Caki2 (cell line): ENCODE measurements at places on chromosomes 2 and 18.

- no peak for DNase-seq
Measured at GRCh38 chr2:165064743-165065142, 109.4 kb upstream of the SLC38A11 start.

DNA sequence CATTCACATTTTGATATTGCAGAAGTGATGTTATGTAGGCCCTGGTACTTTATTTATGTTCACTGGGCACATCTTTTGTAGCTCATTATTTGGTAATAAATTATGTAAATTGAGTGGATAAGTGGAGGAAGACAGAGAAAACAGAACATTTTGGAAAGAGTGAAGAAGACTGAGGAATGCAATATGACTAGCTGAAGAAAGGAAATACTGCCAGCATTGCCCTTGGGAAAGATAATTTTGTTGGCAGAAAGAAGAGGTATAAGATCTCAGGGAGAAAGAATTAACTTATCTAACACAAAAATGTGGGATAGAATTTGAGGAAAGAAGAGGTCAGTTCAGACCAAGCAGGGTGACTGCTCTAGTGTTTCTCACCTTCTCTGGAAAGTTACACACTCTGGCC is 118.8 kb downstream of the TTC27 start:
- DNase-seq: no peak

- no peak for DNase-seq
Measured at GRCh38 chr2:191128172-191128910, 22.5 kb downstream of the STAT4 start.

DNA sequence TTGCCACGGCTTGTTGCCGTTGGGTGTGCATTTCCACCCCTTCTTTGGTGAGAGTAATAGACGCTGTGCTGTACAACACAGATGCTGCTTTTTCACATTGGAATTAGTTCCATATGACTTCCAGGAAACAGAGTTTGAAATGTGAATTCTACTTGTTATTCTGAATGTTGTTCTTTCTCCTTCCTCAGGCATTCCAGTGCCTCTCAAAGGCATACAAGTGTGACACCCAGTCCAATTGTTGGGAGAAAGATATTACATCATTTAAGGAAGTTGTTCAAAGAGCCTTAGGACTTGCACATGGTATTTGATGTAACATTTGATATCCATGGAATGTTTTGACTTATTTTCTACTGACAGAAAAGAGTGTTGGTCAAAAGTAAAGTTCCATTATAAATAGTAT is 134.4 kb upstream of the LTBP1 start:
- peak; percentile 18 for DNase-seq

DNA sequence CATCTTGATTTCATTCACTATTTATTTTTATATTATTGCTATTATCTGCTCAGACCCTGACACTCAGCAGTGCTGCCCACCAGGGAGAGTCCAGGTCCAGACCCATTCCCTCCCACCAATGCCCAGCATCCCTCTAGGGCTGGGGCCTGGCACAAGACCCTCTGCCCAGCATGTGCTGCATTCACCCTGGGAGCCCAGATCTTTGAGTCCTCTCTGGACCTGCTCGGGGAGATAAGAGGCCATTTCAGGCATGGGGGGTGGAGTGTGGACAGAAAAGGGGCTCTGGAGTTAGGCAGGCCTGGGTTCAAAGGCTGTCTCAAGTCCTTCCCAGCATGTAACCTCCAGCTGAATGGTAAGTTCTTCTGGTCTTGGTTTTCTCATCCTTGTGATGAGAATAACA is 209.6 kb downstream of the CYP26B1 start:
- no peak for DNase-seq

DNA sequence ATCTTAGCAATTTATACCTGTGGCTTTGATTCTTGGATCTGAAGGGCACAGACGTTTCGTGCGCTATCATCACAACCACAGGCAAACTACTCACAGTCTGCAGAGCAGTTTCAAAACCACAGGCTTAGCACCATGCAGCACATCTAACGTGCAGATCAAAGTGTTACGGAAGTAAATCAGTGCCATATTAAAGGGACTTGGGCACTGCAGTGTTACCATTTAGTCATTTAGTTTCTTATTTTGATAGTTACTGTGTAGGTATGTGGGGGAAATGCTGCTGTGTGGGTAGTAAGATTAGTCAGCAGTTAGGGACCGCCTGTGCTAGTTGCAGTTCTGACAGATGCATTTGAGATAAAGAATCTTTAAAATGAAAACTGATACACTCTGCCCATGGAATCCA is 384.0 kb downstream of the NBAS start:
- DNase-seq: peak; percentile 64

DNA sequence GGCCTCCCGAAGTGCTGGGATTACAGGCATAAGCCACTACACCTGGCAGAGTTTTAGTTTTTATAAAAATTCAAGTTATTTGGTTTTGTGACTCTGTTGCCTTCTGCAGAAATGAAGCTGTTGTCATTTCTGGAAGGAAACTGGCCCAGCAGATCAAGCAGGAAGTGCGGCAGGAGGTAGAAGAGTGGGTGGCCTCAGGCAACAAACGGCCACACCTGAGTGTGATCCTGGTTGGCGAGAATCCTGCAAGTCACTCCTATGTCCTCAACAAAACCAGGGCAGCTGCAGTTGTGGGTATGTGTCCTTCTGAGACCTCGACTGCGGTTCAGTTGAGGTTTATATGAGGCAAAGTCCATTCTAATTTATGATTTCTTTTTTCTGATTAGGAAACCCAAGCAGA is 7.2 kb downstream of the MTHFD2 start:
- no peak for DNase-seq

GRCh38 chr2:212863185-212863588 is 288.2 kb downstream of the IKZF2 start:
- DNase-seq: peak; percentile 26

DNA sequence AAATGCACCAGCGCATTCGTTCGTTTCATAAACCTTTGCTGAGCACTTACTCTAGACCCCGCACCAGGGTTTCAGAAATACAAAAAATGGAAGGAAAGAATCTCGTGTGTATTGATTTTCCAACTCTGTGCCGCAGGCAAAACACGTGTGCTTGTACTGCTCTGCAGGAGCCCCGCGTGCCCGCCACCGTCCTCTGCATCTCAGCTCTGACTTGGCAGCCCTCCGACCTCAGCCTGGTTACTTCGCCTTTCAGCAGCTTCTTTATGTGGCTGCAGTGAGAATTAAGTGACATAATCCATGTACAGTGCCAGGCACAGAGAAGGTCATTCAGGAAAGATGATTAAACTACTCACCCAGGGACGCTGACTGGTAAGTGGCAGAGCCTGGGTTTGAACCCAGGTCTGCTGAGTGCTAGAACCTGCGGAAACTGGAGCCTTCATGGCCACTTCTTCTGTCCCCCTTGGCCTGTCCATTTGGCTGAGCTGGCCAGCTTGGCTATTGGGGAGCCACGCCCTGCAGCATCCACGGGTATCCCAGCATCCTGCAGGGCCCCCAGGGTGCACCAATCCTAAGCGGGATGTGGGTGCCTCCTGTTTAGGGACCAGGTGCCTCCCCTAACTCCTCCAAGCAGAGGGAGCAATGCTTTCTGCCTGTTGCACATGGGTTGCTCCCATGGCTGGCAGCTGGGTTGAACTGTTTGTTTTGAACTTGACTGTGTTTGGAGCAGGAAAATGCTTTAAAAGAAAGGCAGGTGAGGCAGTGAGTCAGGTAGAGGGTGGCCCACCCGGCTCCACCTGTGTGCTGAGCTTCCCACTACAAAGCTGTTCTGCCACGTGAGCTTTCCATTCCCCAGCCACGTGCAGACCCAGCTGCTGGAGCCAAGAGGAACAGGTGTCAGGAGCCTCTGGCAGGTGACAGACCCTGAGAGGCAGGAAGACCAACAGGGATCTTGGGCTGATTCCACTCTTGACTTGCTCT is 34.3 kb downstream of the INHBB start:
- DNase-seq: no peak

DNA sequence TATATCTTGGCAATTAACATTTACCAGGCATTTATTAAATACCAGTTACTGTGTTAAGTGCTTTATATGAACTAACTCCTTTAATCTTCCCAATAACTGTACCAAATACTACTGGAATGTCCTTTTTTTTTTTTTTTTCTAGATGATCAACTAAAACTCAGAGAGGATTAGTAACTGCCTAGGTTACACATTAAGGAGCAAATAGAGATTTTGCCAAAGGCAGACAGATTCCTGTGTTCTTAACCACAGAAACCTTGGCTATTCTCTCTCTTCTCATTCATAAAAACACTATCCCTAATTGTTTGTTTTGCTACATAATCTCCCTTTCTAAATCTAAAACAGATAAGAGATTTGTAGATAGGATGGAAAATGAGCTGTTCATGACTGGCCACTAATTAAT is 13.3 kb downstream of the DHX57 start:
- DNase-seq: peak; percentile 41

GRCh38 chr2:46002507-46002883 is 294.7 kb upstream of the EPAS1 start:
- DNase-seq: no peak

DNA sequence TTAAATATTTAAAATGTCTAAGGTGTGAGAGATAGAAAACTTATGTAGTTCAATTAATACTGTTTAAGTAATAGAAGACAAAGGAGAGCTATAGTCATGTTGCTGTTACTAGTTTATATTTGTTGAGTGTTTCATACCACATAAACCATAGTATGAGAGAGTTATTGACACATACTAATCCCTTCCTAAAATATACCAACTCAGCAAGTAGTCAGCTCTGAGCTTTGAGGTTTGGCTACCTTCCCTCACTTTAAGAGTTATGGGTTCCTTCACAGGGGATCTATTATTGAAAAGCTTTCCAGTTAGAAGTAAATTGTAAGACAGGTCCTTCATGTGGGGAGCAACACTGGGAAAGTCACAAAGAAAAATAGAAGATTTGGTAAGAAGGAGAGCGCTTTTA is 701.6 kb upstream of the ZEB2 start:
- no peak for DNase-seq

DNA sequence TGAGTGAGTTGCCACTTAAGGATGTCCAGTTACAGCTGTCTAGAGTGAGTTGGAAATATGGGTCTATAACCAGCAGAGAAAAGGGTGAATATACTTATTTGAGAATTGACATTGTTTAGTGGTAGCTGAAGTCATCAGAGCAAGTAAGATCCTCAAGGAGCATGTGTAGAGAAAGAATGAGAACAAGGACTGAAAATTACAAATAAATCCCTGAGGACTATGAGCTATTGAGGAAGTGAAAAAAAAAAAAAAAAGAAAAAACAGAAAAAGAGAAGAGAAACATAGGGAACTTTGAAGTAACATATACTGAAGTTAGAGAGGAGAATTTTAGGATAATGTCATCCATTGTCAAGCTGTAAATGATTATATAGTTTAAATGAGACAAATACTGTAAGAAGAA is 134.0 kb upstream of the CCDC68 start:
- DNase-seq: no peak

DNA sequence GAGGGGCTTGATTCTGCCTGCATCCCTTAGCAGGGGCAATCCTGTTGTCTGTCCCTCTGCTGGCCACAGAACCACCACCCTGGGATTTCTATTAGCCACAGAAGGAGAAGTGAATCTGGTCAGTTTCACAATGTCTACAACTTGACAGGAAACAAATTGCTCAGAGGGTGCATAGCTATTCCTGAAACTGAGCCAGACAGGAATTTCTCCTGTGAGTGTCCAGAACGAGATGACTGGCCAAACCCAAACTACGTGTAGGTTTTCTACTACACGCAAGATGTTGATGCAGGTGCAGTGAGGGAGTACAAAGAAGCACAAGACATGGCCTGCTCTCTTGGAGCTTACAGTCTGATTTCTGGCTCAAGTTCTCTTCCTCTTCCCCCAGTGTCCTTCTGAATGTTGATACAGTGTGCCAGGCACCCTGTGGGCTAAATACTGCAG is 201.9 kb downstream of the CLIP4 start:
- DNase-seq: no peak

DNA sequence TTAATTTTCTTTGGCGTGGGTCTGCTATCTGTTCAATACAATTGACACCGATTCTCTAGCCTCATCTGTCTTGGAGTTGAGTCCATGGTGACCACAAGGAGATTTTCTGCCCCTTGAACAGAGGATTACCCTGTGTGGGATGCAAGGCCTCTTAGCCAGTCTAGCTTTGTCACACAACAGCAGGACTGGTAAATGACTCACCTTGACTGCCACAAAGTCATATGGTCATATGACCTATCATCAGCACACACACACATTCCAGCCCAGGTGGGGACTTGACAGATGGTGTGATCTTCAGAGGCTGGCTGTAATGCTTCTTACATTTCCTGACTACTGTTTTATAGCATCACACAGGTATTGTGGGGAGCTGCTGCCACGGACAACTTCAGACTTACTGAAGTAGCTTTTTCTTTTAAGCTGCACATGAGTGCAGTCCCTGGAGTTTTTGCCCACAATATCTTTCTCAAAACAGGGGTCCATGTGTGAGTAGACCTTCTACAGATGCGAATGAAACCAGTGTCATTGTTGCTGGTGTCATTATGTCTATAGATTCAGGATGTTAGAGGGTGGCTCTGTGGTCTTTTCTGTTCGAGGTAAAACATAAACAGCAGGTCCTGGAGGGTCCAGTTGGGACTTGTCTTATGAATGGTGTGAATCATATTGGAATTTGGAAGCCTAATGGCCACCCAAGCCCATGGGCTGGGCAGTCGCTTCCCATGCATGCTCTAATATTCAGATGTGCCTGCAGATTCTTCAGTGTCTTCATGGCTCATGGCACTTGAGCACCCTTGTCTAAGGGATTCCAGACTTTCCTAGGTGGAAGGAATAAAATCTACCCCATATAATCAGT is 18.6 kb upstream of the ACOXL start:
- peak; percentile 31 for DNase-seq

- DNase-seq: no peak
Measured at GRCh38 chr2:183493040-183493439, 368.8 kb downstream of the NUP35 start.

GRCh38 chr2:7427293-7428060 is 510.3 kb downstream of the RNF144A start:
- DNase-seq: peak; percentile 58

DNA sequence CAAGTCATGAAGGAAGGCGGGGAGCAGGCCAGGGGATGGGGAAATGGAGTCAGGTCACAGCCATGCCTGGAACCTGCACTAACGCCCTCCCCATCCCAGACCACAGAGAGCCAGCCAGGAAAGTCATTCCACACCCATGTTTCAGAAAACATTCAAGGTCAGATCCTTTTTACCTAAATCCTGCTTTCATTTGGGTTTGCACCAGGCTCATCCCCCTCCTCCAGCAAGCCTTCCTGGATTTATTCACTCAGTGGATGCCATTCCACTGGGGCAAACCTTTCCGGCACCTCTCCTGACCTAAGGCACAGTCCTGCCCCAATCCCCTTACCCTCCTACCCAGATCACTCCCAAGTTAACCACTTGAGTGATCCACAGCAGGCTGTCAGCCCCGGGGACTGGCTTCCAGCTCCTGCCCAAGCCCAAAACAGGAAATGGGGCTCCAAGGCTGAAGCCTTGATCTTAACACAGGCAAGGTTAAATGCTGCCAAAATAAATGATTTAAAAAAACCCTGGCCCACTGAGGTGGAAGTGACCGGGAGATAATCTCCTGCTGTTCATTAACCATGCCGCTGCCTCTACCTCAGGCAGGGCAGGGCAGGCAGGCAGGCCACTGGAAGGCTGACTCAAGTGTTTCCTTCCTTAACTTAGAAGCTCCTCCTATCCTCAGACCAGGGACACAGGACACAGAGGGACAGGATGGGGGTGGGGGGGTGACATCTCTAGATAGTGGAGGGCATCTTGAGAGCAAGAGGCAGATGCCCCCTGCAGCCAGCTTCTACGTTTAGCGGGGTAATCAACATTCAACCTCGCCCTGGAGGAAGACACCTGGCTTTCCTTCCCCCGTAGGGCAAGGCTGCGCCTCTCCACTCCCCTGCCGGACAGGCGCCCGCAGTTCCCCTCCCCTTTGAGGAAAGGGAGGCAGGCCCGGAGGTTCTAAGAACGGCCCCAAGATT is 1.4 kb downstream of the RAB11FIP5 start:
- DNase-seq: peak; percentile 85
